ENCODE measurements at places on chromosomes 3 and 15.

DNA sequence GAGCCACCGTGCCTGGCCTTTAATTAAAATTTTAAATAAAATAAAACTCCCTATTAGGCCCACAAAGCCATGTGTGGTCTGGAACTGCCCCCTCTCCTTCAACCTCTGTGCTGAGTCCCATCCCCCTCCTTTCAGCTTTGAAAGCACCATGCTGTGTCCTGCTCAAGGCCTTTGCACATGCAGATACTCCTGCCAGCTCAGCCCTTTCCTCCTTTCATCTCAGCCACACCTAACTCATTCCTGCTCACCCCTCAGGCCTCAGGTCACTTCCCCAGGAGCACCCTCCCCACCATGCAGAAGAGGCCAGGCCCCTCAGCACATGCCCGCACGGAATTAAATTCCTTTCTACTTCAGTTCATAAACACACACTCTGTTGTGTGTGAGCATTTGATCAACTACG lies 28.1 kb downstream of the ATRIP start:
- peak; percentile 65 for DNase-seq

DNA sequence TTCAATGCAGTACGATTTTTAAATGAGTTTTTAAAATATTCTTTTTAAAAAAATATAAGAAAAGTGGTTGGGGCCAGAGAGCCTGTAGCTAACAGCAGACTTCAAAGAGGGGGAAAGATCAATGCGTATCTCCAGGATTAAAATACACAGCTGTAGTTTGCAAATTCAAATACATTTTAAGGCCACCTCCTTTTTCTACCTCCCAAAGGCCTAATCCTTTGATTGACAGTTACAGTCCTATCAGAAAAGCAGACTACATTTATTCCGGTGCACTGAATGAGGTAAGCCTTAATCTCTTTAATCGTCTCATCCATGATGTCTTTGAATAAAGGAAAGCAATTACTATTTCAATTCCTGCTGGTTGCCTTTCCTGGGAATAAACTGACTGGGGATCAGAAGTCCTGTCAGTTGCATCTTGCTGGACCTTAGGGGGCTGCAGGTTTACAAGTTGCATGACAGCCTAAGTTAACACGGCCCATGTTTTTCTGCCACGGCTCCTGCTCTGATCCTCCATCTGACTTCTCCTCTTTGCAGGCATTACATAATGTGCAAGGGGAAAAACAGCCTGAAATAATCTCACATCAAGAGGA lies 51.7 kb downstream of the CADPS start:
- DNase-seq: peak; percentile 69

- no peak for DNase-seq
Measured at GRCh38 chr3:4548356-4548755, 55.2 kb downstream of the ITPR1 start.

DNA sequence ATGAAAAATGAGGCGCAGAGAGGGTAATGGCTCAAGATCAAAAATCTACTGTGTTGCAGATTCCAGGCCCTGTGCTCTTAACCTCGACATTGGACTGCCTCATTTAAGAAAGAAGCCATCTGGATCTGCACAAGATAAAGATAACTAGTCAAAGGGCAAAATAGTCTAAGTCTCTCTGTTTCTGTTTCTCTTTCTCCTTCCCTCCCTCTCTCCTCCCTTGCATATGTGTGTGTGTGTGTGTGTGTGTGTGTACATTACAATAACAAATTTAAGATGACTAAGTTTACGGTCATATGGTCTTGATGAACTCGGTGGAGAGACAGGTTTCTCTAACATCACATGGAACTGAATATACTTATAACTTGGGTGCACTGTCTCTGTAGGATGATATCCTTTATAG lies 69.2 kb downstream of the MEIS2 start:
- DNase-seq: no peak

GRCh38 chr15:60152386-60152785 lies 148.3 kb downstream of the FOXB1 start:
- no peak for DNase-seq

DNA sequence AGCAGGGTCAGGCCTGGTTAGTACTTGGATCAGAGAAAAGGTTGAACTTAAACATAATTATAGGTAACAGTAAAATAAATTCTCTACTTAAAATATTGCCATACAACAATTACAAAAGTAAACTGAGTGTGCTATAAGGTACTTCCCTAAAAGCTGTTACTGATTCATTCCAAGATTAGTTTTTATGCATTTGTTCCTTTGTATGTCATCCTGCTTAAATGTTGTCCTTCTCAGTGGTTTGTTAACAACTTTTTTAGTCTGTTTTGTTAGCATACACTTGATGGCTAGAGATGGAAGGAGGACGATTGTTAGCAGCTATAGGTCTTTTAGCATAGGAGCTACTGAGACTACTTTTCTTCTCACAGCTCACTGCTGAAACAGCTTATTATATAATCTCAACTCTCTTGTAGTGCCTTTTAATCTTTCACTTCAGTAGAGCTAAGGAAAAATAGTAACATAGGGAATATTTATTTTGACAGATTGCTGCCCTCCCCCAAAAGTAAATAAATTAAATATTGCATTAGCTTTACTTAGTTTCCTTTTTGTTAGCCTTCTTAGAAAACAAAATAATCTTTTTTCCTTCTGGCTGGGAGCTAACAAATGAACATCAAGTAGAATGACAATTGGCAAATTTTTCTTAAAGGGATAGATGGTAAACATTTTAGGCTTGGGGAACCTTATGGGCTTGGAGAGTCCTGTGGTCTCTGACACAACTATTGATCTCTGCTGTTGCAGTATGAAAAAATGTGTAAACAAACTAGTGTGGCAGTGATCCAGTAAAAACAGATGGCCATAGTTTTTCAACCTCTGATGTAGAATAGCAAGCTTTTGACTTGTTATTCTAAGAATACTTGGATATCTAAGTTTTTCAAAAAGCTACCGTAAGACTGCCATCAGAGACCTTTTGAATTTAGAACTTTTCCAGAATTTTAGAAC lies 39.5 kb downstream of the USP8 start:
- DNase-seq: no peak

GRCh38 chr3:136068708-136069107 lies 103.2 kb downstream of the PPP2R3A start:
- DNase-seq: no peak

DNA sequence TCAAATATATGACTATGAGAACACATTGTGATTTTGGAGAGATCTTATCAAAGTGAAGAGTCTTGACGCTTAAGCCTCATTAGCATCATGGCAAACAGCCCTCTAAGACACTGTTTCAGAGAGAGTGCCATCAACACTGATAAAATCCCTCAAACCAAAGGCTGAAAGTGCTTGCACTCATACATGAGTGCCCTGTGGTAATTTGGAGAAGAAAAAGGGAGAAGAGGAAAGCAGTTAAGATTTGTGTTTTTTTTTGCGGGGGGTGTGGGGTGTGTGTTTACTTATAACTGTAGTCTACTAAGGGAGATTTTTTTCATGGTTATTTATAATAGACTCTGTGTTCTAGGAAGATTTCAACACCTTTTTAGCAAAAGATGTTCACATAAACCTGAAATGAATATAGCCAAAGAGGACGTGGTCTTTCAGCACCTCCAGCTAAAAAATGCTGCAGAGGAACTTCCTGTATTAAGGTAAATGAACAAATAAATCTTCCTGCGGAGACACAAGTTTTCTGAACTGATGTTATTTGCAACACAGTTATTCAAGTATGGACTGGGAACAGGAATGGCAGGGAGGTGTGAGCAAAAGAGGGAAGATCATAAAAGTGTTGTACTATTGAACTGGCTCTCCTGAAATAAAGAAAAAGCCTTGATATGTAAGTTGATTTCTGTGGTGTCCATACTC lies 81.9 kb upstream of the TGFBR2 start:
- no peak for DNase-seq

GRCh38 chr15:73987681-73988444 lies 4.2 kb downstream of the STOML1 start:
- DNase-seq: no peak

- no peak for DNase-seq
Measured at GRCh38 chr3:10404876-10405275, 84.0 kb upstream of the SEC13 start.

GRCh38 chr15:98196371-98196770 lies 235.9 kb downstream of the ARRDC4 start:
- DNase-seq: no peak

GRCh38 chr3:127407026-127407939 lies 119.4 kb upstream of the PRR20G start:
- DNase-seq: no peak

GRCh38 chr3:65625305-65625704 lies 413.4 kb downstream of the MAGI1 start:
- DNase-seq: no peak

DNA sequence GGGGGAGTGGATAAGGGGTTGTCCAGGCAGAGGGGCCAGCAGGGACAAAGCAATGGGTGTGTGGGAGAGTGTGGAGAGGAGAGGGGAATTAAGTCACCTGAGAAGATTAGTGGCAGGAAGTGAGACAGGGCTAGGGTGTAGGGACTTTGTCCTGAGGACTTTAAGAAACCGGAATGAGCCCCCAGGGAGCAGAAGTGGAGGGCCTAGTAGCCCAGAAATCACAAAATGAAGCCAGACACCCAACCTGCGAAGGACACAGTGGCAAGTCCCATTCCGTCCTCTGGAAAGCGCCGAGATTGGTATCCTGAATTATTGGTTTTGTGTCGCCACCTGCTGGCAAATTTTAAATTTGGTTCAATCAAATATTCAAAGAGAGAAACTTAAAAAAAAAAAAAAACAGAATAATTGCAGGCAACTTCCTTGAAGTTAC lies 78.0 kb upstream of the SLC25A36 start:
- DNase-seq: peak; percentile 82

GRCh38 chr3:30819067-30819798 lies 75.2 kb downstream of the GADL1 start:
- no peak for DNase-seq

DNA sequence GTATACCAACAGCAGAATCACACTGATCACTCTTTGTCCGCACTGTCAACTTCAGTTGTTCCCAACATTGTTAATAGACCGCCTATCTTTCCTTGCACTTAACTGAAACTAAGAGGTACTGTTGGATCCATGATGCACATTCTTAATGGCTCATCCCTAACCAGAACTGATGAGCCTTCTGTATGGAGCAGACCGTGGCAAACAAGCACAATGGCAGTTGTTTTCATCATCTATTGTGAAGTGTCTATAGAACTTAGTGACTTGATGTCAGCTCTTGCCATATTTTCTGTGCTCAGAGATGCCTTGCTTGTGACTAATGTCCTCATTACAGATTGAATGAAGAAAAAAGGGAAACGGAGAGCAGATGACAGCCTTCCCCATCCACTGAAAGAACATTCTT lies 347.4 kb downstream of the NLGN1 start:
- no peak for DNase-seq

DNA sequence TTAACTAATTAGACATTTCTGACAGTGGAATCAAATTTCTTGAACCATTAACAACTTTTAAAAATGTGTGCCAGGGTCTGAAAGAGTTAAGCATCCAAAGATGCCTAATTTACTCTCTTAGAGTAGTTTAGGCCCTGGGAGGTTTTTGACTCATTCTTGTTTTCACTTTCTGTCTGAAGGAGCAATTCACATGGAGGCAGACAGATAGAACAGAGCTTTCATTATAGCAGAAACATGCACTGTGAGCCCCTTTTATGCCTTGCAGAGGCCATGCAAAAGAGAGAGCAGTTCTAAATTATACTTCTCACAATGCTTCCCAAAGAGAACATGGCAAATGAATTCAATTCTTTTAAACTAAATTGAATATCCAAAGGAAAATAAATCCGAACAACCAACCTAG lies 554.8 kb downstream of the MFSD1 start:
- no peak for DNase-seq

DNA sequence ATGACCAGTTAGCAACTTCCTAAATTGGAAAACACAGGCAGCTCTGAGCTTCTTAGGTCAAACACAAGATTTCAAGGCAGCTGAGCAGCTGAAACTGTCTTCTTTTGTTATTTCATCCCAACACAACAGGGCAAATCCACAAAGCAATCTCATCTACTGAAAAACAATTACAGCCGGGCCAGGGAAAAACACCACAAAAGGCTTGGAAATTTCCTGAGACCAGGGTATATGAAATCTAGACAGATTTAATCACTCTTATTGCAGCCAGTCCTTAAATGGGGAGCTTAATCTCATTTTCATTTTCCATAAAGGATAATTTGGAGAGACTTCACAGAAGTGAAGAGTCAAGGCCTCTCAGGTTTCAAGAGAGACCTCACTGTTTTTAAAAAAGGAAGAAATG lies 181.8 kb downstream of the SSR3 start:
- DNase-seq: peak; percentile 62

GRCh38 chr3:138945709-138946662 lies 951 bp downstream of the FOXL2 start:
- peak; percentile 66 for DNase-seq

All from neural progenitor cell (in vitro differentiated cells).